ENCODE measurements at places on chromosomes 2 and 18.
A peak's percentile ranks its signal among the peaks of the same experiment; 100 is the strongest.

- DNase-seq: no peak
Measured at GRCh38 chr2:227785293-227785692, 28.3 kb upstream of the CCL20 start.

DNA sequence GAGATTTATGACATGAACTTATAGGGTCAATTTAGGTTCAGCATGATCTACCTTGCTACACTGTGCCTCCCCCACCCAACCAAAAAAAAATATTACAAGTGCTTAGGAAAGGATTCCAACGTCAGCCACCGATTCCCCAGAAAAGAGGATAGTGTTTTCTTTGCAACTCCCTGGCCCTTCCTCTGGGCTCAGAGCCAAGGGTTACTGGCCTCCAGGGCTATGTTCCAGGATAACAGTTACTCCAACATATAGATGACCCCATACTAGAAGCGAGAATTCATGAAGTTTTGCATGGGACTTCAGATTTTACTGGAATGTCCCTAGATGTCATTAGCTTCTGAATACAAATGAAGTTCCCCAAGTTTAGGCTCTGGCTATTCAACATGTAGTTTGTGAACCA lies 172.1 kb downstream of the UPP2 start:
- DNase-seq: no peak

DNA sequence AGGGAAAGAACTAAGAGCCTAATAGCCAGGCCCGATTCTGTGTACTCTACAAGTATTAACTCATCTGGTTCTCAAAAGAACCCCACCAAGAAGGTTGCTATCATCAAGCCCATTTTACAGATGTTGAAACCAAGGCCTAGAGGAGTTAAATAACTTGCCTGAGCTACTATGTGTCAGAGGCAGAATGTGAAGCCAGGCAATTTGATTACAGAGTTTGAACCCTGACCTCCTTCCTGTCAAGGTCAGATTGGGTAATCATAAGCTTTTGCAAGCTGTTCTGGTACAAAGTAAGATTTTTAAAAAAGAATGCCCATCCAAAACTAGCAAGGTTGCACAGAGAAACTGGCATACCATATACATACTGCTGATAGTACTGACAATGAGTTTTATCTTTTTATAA lies 227.1 kb downstream of the HAUS1 start:
- no peak for DNase-seq

DNA sequence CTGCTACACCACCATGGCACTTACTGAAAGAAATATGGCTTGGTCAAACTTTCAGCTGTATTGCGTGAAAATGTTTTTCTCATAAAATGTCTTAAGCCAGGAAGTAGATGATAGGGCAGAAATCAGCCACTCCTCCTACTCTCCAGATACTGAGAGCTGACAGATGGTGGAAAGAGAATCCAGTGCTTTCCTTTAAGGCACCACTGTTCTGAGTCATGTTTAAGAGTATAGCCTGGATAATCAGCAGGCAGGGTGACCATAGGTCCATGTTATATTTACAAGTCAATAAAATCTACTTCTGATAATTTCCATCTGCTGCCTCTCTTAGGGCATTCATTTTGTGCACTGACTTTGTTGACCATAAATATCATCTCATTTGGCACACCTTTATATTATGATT lies 21.9 kb downstream of the ARPC2 start:
- DNase-seq: no peak

DNA sequence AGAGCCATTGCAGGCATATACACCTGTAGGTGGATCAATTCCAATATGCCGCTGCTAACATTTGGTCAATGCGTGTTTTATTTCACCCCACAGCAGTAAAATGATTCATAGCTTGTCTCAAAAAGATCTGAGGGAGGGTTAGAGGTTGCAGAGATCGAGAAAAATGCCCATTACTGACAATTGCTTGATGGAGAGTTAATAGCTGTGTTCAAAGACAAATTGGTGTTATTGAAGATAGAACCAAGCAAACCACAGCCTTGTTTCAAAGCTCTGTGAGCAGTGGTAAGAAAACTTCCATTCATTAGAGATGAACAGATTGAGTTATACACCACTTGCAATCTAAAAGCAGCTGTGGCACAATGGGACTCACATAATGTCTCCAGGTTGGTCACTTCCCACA lies 95.4 kb downstream of the KCNE4 start:
- no peak for DNase-seq

DNA sequence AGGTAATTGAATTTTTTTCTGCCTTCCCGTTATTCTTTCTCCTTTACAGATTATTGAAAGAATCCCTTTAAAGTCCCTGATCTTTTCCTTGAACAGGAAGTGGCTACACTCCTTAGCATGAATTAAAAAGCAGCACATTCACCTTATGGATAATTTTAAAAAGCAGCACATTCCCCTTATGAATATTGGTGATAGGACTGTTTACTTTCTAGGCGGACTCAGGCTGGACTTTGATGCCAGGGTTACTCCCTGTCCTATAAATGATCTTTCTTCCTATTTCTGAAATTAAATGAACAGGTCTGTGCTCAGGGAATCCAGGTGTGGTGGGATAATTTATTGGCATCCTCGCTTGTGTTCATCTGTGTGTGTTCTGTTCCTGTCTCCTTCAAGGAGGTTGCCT lies 226.0 kb downstream of the DCDC2C start:
- no peak for DNase-seq

GRCh38 chr2:217919204-217919603 lies 83.6 kb downstream of the TNS1 start:
- DNase-seq: no peak

DNA sequence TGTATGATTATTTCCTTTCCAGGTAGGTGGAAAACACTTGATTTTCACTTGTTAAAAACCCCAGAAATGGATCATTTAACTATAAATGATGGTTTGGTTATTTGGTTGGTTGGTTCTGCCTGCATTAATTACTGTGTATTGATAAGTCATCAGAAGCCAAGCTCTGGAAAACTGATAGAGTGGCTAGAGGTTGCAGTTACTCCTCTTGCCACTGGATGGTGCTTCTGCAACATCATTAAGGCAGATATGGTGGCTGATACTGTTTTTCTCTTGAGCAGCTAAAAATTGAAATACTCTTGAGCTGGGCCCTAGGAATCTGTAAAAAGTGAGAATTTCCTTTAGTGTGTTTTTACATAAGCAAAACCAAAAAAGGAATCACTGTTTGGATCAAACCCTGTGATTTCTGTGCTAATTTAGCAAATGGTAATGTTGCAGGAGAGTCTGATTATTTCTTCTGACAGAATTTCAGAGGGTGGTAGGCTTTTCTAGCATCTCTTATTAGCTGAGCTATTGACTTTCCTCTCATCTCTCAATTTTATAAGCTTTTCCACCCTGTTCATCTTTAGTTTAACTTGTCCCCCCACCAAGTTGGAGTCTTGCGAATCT lies 54.3 kb downstream of the RAB10 start:
- no peak for DNase-seq

DNA sequence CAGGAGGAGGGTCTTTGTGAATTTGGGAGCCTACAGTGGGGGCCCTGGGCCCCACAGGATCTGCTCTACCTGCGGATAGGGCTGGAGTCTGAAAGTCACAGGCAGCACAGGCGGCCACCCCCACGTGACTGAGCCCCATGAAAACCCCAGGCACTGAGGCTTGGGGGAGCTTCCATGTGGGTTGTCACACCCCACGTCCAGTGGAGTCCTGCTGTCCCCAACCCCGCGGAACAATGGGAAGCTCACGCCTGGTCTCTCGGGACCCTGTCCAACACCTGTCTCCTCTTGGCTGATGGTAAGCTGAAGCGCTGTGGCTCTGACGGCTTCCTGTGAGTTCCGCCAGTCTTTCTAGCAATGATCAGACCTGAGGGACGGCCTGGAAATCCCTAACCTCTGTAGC lies 85.8 kb downstream of the PTGR3 start:
- no peak for DNase-seq

DNA sequence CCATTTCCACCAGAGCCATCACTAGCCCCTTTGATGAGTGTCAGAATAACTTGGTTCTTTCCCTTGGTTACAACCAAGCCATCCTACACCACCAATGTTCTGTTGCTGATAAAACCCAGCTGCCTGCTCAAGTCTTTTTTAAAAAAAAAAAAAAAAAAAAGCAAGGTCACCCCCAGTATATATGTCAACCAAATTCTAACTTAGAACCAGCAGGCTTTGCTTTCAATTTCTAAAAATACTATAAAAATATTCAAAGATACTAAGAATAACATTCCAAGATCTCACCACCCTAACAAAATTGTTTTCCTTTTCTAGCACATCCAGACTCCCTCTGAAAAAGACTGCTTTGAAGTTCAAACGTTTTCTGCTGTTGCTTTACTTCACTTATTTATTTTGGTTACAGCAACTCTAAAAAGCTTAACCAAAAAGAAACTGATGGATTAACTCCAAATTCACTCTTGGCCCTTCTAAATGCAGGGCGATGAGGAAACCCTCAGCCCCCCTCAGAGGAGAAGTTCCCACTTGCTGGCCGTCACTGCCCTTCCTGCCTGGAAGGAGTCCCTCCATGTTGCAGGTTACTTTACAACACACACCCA lies 10.9 kb downstream of the UXS1 start:
- DNase-seq: no peak

DNA sequence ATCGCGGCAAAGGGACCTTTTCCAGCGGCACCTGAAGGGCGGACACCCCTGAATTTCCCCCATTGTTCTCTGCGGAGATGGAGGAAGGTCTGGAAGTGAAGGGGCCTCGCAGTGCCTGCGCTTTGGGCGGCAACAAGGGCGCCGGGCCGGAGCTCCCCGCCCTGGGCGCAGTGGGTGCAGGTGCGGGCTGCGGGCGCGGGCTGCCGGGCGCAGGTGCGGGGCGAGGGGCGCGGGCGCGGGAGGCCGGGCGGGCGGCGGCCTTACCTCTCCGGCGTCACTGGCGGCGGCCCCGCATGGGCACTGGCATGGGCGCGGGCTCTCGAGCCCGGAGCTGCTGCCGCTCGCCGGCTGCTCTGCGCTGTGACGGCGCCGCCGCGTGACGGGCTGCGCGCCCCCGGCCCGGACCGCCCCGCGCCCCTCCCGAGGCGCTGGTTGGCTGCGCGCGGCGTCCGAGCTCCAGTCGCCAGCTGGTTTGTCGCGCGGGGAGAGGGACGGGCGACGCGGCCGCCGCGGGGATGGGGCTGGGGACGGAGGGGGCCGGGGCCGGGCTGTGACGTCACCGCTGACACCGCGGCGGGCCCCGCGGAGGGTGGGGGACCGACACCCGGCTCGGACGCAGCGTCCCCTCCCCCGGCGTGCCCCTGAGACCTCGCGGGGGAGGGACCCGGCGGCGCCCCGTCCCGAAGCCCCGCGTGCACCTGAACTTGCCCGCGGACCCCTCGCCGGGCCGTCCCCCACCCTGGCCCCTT lies at the start of gene KIF1A:
TSS of gene KIF1A (minus strand) at position 362 of the 749 bp plus-strand sequence. CDS start 22,467 bp downstream, outside the sequence.
- no peak for DNase-seq

GRCh38 chr2:120516679-120517314 lies 170.9 kb downstream of the INHBB start:
- DNase-seq: no peak

DNA sequence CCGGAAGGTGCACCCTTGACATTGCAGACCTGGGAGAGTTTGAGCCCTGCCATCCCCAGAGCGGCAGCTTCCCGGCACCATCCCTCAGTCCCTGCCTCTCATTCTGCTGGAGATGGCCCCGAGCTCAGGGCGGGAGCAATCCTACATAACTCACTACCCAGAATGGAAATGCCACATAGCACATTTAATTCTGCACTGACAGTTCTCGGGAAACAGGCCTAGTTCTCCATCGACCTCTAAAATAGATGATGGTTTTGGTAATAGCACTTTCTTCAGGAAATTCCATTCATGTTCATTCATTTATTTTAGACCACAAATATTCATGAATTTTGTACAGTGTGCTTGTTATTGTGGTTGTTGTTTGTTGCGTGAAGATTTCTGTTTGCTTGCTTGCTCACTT lies 92.9 kb upstream of the SLC14A2 start:
- no peak for DNase-seq

DNA sequence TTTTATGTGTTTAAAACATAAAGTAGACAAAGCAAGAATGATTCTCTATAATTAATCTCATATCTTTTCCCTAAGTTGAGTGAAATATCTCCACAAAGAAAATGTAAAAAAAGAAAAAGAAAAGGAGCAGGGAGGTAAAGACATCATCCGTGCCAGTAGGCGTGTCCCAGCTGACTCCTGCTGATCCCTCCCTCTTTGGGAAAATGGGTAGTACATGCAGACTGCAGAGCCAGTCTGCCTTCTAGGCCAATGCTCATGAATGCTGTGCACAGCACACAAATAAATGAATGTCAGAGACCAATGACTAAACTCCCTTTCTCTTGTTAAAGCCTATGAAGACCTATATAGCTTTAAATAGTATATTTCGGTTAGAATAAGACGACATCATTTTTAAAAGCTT lies 64.7 kb downstream of the RAPH1 start:
- DNase-seq: no peak

DNA sequence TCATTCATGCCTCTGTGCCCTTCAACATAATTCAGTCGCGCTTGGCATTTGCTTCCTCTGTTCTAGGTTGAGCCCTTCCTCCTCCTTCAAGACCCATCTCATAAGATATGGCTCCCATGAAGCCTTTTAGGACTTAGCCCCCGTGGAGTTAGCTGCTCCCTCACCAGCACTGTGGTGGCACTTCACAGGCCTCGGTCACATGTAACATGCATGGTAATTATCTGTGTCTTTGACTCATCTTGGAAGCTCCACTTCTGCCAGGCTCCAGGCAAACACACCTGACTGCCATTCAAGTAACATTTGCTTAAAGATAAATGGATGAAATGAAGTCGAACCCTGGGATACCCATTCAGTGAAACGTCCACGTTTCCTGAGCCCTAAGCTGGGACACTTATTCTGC lies 484.7 kb downstream of the EIPR1 start:
- no peak for DNase-seq

- no peak for DNase-seq
Measured at GRCh38 chr18:11860594-11861450, 9.6 kb downstream of the CHMP1B start.

- no peak for DNase-seq
Measured at GRCh38 chr2:11871421-11871820, 125.0 kb downstream of the LPIN1 start.

GRCh38 chr2:105406221-105406620 lies 7.4 kb upstream of the FHL2 start:
- no peak for DNase-seq

GRCh38 chr2:135183822-135184221 lies 131.7 kb downstream of the RAB3GAP1 start:
- DNase-seq: peak; percentile 42

DNA sequence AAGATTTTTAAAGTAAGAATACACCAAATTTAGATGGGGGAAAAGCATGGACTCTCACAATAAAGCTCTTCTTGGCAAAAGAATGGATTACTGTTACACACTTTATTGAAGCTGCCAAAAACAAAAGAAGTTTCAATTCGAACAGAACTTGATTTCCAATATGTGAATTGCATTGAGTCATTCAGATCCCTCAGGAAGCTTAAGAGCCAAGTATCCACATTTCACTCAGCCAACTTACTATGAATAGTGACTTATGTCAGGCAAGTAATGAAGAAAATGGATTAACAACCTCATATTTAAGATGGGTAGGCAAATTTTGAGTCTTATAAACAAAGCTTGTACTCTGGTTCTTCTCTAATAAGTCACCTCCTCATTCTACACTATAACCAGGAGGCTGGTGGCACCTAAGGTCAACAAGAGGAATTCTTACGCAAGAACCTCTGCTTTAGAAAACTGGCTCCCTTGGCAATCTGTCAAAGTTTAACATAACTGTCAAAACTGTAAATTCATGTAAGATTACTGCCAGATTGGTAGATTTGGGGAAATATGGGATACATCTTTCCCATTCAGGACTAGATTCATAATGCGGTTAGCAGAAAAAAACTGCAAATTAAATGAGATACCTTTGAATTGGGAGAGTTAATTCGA lies 6.0 kb downstream of the HADHA start:
- no peak for DNase-seq

- no peak for DNase-seq
Measured at GRCh38 chr2:203905656-203906055, 30.9 kb upstream of the ICOS start.
